ENCODE measurements at places on chromosomes 2 and 18.

DNA sequence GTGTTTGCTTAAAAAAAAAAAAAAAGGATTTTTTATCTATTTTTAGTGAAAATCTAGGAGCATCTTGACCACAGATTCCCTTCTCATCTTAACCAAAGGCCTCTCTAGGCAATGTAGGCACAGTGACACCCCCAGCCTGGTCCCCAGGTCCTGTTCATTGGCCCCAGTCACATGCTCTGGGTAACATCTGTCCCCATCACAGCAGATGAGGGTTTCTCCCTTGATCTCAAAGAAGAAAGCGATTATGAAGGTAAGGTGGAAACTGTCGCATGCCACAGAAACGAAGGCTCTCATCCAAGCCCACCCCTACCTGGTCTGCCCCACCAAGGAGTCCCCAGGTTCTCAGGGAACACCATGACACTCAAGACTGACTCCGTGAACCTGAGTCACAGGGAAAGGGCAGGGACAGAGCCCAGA is 4.7 kb downstream of the HS6ST1 start:
- H3K4me1 ChIP-seq, result peaks cover 34% of the 10 kb centered on the region
- H3K27me3 ChIP-seq, result no peaks in the 10 kb centered on the region
- no peak overlapping the region for H3K4me3 ChIP-seq
- H3K27ac ChIP-seq, result peak overlapping the region; percentile 41
- no peak for DNase-seq

GRCh38 chr2:140695155-140695554 is 1435.7 kb downstream of the LRP1B start:
- H3K36me3 ChIP-seq, result no peaks in the 10 kb centered on the region
- no peak for DNase-seq
- H3K4me3 ChIP-seq, result no peak overlapping the region
- H3K27me3 ChIP-seq, result no peaks in the 10 kb centered on the region

- no peak overlapping the region for H3K4me3 ChIP-seq
These were observed 393.8 kb upstream of the LYPD1 start for GRCh38 chr2:133063775-133064174.

DNA sequence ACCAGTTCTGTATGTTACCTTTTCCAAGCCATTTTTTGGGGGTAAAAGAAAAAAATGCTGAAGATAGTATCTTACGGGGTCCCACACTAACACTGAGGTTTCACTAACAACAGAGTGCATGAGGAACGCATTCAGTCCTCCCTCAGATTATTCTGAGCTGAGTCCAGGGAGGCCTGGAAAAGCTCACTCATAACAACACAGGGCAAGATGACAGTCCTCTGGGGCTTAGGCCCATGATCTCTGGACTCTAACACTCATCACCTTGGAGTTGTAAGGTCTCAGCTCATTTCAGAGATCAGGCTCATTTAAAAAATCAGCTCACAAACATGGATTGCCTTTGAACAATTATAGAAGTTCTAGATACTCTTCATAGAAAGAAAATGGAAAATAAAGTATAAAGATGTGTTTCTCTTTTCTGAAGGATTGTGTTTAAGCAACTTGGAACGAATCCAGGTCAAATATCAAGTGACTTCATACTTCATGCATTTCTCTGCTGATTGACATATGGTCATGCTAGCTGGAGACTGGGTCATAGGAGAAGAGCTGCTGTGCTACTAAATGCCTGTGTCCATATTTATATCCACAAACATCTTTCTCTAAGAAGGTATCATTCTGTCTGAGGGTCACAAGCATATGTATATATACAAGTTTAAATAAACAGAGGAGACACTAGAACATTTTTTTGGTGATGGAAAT is 265.8 kb downstream of the ALK start:
- H3K27ac ChIP-seq, result no peak overlapping the region
- no peak for DNase-seq
- peaks cover 28% of the 10 kb centered on the region for H3K27me3 ChIP-seq
- H3K4me1 ChIP-seq, result no peaks in the 10 kb centered on the region

GRCh38 chr2:20208476-20208859 is 16.5 kb downstream of the SDC1 start:
- no peaks in the 10 kb centered on the region for H3K4me1 ChIP-seq
- no peak for DNase-seq
- H3K27me3 ChIP-seq, result no peaks in the 10 kb centered on the region
- H3K36me3 ChIP-seq, result no peaks in the 10 kb centered on the region
- no peak overlapping the region for H3K27ac ChIP-seq

GRCh38 chr2:100568989-100569388 is 6.2 kb downstream of the PDCL3 start:
- H3K27ac ChIP-seq, result peak overlapping the region; percentile 34
- H3K36me3 ChIP-seq, result peaks cover 16% of the 10 kb centered on the region
- peaks cover 26% of the 10 kb centered on the region for H3K4me1 ChIP-seq
- no peak for DNase-seq
- no peak overlapping the region for H3K4me3 ChIP-seq

GRCh38 chr2:212721026-212721451 is 182.4 kb upstream of the ERBB4 start:
- no peaks in the 10 kb centered on the region for H3K4me1 ChIP-seq
- no peak overlapping the region for H3K27ac ChIP-seq
- no peak for DNase-seq

DNA sequence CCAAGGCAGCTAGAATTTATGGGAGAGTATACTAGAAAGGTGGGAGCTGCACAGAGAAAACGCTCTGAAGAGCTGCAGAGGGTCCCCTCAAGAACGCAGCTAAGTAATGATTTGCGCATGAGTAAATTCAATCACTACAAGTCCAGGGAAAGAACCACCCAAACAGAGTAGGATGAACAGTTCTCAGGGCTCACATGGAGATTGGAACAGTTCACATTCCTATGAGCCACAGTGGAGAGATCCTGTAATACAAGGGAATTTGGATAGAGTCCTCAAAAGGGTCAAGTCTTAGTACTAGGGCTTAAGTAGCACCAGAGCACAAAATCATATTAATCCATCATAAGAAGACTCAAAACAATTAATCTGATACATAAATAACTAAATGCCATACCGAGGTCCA is 12.7 kb downstream of the OLA1 start:
- no peaks in the 10 kb centered on the region for H3K27me3 ChIP-seq
- H3K36me3 ChIP-seq, result no peaks in the 10 kb centered on the region
- no peak overlapping the region for H3K4me3 ChIP-seq
- DNase-seq, result no peak
- peaks cover 23% of the 10 kb centered on the region for H3K4me1 ChIP-seq

GRCh38 chr2:235140801-235141081 is 188.9 kb downstream of the SH3BP4 start:
- peaks cover 3% of the 10 kb centered on the region for H3K4me1 ChIP-seq
- H3K4me3 ChIP-seq, result peak overlapping the region; percentile 31
- peaks cover 2% of the 10 kb centered on the region for H3K36me3 ChIP-seq
- DNase-seq, result no peak
- H3K27me3 ChIP-seq, result peaks cover 45% of the 10 kb centered on the region

DNA sequence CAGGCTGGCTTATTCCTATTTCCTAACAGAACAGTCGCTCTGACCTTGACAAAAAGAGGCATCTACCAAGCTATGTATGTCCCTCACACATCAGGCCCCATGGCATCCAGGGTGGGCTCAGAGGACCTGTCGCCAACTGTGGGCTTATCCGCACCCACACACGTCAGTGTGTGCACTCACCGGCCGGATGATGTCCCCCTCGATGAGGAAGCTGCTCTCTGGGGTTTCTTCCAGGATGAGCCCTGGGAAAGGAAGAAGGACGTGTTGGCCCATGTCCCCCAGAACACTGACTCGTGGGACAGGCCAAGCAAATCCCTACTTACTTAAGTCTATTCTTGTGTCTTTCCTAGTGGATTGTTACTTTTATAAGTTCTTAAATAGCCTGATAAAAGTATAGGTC is 3.1 kb downstream of the ASTL start:
- no peak for DNase-seq
- H3K36me3 ChIP-seq, result no peaks in the 10 kb centered on the region
- peaks cover 10% of the 10 kb centered on the region for H3K4me1 ChIP-seq
- H3K27me3 ChIP-seq, result no peaks in the 10 kb centered on the region
- H3K27ac ChIP-seq, result no peak overlapping the region

DNA sequence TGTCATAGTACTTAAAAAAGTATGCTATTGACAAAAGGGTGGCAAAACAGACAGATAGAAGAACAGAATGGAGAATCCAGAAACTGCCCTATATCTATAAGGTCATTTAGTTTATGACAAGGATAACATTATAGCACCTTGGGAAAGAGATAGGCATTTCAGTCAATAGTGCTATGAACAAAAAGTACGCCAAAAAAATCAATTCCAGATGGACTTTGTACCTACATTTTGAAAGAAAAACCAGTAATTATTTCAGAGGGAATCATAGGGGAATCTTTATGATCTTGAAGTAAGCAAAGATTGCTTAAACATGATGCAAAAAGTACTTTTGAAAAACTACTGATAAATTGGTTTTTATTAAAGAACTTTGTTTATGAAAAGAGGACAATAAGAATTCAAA is 59.9 kb upstream of the SETBP1 start:
- no peak overlapping the region for H3K4me3 ChIP-seq
- no peaks in the 10 kb centered on the region for H3K36me3 ChIP-seq
- peaks cover 5% of the 10 kb centered on the region for H3K27me3 ChIP-seq
- H3K4me1 ChIP-seq, result no peaks in the 10 kb centered on the region
- no peak overlapping the region for H3K27ac ChIP-seq

DNA sequence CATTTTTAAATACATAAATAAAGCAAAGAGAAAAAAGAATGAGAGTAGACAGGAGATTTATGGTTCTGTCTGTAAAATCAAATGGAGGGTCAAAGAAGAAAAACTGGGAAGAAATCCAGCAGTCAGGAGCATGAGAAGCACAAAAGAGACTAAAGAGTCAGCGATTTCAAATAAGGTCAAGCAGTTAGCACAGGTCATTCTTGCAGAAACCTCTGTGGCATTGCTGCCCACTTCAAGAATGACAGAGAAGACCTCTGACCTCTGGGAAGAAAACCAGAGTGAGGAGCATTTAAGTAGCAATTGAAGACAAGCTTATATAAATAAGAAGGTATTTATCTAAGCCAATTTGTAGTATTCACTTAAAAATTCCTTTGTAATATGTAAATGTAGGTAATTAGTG is 172.0 kb upstream of the SPOPL start:
- no peaks in the 10 kb centered on the region for H3K36me3 ChIP-seq
- H3K4me1 ChIP-seq, result no peaks in the 10 kb centered on the region
- H3K27me3 ChIP-seq, result no peaks in the 10 kb centered on the region
- H3K27ac ChIP-seq, result no peak overlapping the region

DNA sequence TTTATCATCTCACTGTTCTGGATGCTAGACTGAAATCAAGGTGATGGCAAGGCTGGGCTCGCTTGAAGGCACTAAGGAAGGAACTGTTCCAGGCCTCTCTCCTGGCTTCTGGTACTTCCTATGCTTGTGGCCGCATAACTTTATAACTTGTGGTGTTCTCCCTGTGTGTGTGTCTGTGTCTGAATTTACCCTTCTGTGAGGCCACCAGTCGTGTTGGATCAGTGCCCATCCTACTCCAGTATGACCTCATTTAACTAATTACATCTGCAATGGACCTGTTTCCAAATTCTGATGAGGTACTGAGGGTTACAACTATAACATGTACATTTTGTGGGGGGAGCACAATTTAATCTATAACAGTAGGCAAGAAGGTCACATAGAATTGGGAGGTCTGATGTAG is 41.6 kb downstream of the LYPD6B start:
- H3K4me1 ChIP-seq, result peaks cover 13% of the 10 kb centered on the region
- no peaks in the 10 kb centered on the region for H3K36me3 ChIP-seq
- no peak overlapping the region for H3K4me3 ChIP-seq
- H3K27me3 ChIP-seq, result peaks cover 26% of the 10 kb centered on the region
- DNase-seq, result no peak
- H3K27ac ChIP-seq, result no peak overlapping the region

DNA sequence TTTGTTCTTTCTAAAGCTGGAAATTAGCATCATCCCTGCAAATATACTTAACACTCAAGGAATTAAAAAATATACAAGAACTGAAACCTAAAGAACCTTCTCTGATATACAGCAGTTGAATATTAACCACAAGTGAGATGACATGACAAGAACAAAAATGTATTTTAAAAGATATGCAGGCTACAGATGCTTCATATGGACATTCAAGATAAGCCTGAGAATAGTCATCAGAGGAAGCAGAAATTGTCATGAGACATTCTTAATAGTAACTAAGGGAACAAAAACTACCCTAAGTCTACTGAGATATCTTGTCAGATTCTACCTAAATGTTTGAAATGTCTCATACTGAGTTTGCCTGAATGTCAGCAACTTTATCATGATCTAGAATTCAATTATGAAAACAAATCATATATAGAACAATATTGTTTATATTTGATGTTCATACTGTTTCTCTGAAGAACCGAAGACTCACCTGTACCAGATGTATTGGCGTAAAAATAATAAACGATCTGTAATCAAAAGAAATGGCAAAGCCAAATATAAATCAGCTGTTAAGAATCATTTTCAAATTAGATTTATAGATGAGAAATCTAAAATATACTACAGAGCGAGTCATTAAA is 4.7 kb downstream of the NBAS start:
- H3K36me3 ChIP-seq, result peaks cover 6% of the 10 kb centered on the region
- no peaks in the 10 kb centered on the region for H3K27me3 ChIP-seq
- H3K4me3 ChIP-seq, result no peak overlapping the region
- peaks cover 32% of the 10 kb centered on the region for H3K4me1 ChIP-seq

DNA sequence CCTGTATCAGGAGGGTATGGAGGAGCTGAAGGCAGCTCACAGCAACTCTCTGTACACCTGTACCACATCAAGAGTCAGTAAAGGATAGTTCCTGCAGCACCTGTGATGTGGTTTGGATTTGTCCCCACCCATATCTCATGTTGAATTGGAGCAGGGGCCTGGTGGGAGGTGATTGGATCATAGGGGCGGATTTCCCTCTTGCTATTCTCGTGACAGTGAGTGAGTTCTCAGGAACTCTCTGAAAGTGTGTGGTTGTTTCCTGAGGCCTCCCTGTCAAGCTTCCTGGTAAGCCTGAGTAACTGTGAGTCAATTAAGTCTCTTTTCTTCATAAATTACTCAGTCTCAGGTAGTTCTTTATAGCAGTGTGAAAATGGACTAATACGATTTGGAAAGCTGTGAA is 28.9 kb downstream of the OSBPL1A start:
- peak overlapping the region; percentile 67 for H3K27ac ChIP-seq
- H3K4me3 ChIP-seq, result peak overlapping the region; percentile 13
- H3K27me3 ChIP-seq, result no peaks in the 10 kb centered on the region
- peaks cover 26% of the 10 kb centered on the region for H3K4me1 ChIP-seq
- no peak for DNase-seq

GRCh38 chr18:42807887-42808286 is 307.6 kb downstream of the RIT2 start:
- no peak for DNase-seq
- no peaks in the 10 kb centered on the region for H3K27me3 ChIP-seq
- H3K4me1 ChIP-seq, result no peaks in the 10 kb centered on the region

GRCh38 chr2:129902731-129903585 is 76.5 kb upstream of the RAB6C start:
- no peaks in the 10 kb centered on the region for H3K36me3 ChIP-seq
- peaks cover 30% of the 10 kb centered on the region for H3K27me3 ChIP-seq
- no peak for DNase-seq
- H3K4me3 ChIP-seq, result no peak overlapping the region
- H3K4me1 ChIP-seq, result no peaks in the 10 kb centered on the region
- no peak overlapping the region for H3K27ac ChIP-seq

All from T-helper 17 cell (primary cell).